Astrocyte of the hippocampus (primary cell): ENCODE measurements at places on chromosomes 2 and 18.
A peak's percentile ranks its signal among the peaks of the same experiment; 100 is the strongest.

GRCh38 chr2:165293440-165294420, 54.5 kb downstream of the SCN2A start:
- DNase-seq = peak; percentile 95

DNA sequence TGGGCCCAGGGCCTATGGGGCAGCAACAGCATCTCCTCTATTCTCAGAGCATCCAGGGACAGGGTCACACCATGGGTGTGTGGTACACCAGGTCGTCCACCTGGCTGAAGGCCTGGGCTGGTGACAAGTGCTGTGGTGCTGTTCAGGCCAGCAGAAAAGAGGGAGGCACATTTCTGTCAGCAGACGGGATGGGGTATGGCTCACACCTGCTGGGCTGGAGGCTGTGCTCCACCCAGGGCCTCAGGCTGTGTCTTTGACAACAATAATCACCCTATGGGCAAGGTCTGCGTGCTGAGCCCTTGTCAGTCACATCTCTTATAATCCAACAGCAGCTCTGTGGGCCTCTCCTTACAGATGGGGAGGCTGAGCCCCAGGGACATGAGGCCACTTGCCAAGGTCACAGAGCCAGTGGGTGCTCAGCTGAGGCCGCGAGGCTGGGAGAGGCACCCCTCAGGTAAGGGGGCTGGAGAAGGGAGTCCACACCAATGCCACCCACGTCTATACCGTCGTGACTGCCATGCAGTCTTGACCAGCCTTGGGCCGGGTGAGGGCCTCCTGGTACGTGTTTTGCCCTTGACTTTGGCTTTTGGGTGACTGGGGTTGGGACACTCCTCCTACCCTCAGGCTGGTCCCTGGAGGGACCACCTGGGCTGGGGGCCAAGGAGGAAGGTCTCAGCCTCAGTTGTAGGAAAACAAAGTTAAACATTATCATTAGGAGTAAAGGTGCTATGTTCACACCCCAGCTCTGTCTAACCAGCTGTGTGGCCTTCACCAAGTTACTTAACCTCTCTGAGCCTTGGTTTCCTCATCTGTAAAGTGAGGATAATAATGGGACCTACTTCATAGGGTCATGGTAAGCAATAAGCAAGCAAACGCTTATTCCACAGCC, 5.6 kb upstream of the HS6ST1 start:
- DNase-seq = no peak

- no peak for DNase-seq
These were observed 959.4 kb upstream of the GYPC start for GRCh38 chr2:125696560-125696959.

DNA sequence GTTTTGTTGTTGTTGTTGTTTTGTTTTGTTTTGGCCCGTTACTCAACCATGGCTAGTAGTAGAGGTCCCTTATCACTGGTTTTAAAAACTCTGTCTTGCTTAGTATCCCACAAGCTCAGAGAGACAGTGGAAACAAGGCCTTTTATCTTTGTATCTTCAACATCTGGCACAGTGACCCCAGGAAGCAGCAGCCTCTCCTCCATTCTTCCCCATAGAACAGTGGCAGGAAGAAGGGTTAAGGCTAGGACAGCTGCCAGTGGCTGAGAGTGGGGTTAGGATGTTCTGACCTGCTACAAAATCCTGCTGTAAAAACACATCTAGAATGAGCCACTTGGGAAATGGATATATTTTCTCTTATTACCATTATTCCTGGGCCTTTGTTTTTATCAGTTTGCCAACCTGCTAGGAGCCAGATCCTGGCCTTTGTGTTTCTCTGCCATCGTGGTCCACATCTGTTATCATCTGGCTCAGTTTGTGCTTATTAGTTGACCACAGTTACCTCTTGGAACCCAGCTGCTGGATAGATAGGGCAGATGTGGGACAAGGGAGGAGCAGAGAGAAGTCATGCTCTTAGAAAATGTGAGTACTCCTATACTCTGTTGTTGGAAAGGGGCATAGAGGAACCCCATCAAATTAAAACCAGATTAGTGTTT, 246.8 kb downstream of the AGPS start:
- DNase-seq = no peak

DNA sequence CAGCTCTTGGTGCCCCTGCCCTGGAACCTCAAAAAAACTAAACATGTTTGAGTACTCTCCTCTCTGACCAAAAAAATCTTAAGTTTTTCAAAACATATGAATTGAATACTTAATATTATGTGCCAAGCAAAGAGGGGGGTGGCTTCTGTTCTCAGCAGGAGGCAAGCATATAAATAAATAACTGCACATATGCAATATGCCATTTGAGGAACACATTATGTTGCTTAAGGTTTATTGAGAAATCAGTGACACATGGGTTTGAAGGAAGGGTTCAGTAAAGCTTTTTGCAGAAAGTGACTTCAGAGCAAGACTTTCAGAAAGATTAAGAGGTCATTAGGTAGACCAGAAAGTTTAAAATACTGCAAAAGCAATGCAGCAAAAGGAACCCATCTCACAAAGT, 429.2 kb downstream of the TDRD15 start:
- DNase-seq = no peak

DNA sequence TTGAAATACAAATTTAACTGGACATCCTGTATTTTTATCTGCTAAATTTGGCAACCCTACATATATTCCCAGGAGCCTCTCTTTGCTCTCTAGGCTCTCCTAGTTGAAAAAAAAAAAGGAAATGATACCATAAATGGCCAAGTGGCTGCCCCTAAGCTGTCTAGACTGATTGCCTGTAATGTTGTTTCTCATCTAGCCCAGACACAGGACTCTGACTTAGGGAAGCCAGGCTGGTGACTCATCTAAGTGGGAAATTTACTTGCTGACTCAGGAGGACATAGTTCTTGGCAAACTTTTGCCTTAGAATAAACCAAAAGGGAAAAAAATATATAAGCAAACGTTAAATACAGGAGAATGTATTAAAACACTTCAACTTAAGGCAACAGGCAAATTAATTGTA, 14.6 kb upstream of the ITGAV start:
- peak; percentile 98 for DNase-seq

DNA sequence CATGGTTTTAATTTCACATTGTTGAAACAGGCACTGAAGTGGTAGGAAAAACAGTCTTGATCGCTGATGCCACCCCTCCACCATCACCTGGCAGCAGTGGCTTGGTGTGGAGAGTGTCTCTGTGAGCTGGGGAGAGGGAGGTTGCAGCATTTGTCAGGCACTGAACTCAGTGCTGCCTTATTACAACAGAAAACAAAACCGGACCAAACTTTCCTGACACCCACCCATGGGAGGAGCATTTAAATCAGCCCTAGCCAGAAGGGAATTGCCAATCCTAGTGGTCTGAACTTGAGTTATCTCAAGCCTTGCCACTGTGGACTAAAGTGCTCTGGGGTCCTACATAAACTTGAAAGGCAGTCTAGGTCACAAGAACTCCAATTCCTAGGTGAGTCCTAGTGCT, 103.0 kb upstream of the LGALSL start:
- DNase-seq = no peak

GRCh38 chr2:126771094-126771493, 115.1 kb downstream of the GYPC start:
- DNase-seq = no peak

GRCh38 chr2:189086250-189086649, 93.3 kb downstream of the COL5A2 start:
- DNase-seq = no peak

DNA sequence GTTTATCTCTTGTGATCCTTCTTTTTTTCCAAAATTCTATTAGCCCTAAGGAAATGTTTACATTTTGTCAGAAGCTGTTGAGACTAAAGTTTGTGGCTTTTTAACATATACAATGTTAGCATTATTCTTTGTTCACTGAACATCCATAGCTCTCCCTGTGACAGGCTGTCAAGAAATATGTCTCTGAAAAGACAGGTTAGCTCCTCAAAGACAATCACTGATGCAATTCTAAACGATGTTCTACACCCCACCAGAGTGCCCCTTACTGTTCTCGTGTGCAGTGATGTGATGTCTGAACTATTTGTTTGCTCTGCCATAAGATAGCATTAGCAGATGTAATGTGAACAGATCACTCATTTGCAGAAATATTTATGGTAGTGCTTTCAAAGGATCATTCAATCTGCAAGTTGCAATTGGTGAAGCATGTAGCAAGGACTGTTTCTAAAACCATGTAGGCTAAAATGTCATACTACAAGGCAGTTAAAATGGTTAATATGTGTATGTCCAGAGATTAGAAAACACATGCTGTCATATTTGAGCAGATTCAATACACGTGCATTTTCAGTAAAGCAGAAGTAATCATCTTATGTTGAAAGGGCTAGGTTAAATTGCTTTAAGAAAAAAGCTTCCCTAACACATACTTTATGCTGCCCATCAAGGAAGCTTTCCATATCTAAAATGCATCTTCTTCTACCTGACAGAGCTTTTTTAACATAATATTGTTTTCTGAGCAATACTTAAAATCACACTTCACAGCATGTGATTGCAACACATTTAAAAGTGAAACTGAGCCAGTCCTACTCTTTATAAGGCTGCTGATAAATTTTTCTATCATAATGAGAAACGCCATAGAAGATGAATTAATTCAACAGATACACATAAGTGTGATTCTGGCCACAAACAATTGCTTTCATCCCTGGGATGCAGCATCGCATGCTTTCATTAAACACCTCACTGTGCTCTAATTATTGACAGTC, 285.7 kb upstream of the UBE2E3 start:
- DNase-seq = no peak

DNA sequence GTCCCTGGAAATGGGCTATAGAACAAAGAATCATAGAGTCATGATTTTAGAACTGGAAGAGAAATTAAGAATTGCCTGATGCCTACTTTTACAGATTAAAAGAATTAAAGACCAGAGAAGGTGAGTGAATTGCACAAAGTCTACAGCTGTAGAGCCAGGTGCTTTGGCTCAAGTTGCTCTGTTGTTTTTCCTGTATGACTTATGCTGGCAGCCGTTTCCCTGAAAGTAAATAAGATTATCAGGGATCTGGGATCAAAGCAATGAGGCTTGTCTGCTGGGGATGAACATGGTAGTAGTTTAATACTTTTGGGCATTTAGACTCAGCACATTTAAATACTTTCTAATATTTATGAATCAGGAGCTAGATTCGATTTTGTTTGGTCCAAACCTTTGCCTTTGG, 166.9 kb downstream of the PRPF40A start:
- no peak for DNase-seq

DNA sequence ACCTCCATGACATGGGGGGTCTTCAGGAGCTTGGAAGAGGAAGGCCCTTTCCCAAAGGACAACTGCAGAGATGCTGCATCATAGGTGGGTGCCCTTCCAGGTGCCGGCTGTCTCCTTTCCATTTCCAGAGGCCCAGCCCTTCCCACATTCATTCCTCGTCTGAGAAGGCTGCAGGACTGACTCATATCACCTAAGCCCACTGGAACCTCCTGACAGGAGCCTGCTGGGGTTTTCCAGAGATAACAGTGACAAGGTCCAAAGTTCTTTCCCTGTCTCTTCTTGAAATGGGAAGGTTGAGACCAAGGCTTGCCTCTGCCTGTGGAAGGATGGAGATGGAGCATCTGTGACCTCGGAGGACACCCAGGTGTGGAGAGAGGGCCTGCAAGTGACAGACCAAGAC, 3.6 kb upstream of the PRSS56 start:
- no peak for DNase-seq

GRCh38 chr2:120182019-120182560, 41.1 kb downstream of the TMEM185B start:
- no peak for DNase-seq

DNA sequence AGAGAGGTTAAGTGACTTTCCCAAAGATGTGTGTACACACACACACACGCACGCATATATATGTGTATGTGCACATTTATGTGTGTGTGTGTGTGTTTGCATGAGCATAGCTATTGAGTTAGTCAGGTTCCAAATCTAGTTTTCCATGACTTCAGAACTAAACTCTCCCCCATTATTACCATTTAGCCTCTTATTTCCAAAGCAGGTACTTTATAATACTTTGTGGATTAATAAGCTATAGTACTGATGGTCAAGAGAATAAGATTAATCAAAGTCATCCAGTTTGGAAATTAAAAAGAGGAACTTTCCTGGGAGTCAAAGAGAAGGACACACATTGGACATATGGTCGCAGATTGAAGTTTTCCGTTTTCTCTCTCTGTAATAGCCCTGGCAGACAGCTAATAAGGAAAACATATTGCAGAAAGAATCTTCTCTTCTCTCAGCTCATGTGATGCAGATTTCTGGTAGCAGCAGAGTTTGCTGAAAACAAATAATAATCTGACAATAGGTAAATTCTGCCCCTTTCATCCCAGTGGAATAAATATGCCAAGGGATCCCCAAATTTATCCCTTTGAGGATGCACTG, 410.9 kb upstream of the TCF4 start:
- DNase-seq = no peak

GRCh38 chr18:76476665-76477561, 18.1 kb downstream of the ZNF516 start:
- peak; percentile 82 for DNase-seq

DNA sequence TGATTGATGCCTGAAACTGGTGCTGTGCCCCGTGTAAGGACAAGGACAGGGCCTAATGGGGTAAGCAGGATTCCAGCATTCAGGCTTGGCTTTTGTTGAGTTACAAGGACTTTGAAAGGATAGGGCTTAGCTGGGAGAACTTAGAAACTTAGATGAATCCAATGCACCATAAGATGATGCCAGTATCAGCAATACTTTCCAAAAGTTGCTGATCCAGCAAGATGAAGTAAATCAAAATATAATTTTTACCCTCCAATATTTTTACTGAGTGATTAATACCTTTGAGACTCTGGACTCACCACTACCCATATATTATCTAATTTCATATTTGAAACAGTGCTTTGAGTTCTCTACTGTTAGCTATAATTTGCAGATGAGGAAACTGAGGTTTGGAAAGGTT, 354.5 kb upstream of the ATP5MC3 start:
- no peak for DNase-seq

DNA sequence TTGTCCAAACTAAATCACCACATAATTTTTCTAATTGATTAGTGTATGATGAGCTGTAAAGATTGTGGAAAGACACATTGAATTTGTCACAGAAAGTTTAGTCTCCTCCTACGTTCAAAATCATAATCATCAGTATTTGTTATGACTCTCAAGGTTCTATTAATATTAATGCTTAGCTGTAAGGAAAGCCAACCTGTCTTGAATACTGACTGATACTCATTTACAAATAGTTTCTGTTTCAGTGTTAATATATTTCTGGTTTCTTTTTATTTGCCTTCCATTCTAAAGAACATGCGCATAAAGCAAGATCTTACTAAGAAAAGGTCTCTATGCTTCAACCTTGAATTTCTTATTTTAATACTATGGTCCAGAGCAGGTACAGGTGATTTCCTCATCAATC, 55.1 kb downstream of the CPS1 start:
- no peak for DNase-seq

DNA sequence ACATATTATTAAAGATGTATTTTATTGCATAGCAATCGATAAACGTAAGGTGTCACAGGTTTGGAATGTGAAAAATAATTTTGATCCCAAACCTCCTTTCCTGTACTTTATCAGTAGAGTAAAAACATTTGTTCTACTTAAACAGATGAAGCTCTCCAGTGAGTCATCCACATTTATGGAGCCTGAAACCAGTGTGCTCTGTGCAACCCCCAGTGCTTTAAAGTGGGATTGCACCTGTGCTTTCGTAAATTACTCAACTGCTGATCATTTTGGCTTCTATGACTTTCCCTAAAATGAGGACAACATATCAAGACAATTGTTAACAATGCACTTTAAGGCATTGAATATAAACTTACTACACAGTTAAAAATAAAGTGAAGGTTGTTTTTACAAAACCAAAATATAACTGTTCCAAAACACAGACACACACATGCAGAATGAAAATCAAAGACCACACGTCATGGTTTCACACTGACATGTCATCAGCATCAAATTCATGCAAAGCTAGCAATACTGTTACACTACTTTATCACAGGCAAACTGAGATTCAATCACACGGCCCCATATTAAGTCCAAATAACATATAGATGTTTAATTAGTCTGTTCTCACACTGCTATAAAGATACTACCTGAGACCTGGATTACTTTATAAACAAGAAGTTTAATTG, 9.7 kb downstream of the TMEM18 start:
- peak; percentile 69 for DNase-seq
